ENCODE measurements at places on chromosomes 2 and 18.
A peak's percentile ranks its signal among the peaks of the same experiment; 100 is the strongest.

DNA sequence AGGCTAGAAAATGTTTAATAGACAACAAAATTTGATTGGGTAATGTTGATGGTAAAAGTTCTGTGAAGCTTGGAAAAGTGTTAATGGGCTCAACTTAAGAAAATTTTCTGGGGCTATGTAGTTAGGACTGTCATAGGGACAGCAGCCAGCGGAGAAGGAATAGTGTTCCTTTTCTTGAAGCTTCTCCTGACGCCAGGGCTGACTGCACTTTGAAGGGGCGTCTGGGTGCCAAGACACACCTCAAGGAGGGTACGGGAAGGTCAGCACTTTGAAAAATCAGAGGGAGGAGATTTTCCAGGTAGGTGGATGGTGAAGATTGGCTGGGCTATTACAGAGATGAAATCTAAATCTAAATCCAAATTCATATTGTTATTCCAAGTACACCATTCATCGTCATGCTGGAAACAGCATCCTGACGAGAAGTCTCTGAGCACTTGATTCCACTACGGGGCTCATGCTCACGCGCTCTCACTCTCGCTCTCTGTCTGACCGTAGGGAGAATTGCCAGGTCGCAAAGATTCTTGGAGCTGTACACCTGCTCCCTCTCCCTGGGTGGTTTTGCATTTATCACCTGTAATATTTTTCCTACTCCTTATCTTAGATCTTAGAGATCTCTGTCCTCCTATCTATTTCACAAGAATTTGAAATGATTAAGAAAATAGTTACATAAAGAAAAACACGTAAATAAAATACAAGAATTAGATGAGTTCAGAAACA lies 91.0 kb downstream of the ITGB1BP1 start:
- no peak for DNase-seq

GRCh38 chr18:49016648-49017539 lies 66.1 kb upstream of the SMAD7 start:
- DNase-seq: no peak

DNA sequence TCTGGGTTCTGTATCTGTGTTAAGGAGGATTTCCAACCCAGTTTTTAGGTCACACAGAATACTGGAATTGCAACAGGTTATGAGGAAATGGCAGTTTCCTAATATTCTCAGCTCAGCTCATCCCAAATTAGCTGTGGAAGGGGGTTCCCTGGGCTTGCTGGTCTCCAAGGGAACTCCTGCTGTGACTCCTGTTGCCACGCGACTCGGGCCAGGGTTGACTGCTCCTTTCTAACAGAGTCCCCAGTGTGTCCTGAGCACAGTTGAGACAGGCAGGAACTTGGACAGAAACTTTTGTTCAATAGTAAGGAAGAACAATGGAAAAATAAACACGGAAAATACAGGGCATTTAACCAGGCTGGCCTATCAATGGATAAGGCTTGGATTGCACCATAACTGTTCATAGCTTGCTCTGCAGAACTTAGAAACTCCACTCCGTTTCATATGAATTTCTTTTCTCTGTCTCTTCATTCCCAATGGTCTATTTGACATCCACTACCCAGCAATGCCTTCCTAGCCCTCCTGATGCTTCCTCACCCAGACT lies 3.8 kb upstream of the ROCK2 start:
- DNase-seq: no peak

DNA sequence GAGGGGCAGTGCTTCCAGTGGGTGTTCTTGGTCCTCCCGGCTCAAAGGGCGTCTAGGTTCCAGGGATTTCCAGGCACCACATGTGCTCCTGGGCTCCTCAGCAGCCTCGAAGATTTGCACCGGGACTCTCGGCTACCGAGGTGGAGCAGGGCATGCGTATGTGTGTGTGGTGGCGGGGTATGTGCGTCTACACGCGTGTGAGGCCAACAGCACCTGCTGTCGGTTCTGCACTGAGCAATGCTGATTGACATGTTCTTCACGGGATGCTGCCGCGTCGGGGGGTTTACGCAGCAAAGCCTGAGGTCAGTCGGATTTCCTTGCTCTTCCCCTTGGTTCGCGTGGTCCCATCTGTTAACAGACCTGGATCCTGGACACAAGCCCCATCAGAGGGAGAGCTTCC lies 119.8 kb downstream of the NDUFA10 start:
- no peak for DNase-seq

DNA sequence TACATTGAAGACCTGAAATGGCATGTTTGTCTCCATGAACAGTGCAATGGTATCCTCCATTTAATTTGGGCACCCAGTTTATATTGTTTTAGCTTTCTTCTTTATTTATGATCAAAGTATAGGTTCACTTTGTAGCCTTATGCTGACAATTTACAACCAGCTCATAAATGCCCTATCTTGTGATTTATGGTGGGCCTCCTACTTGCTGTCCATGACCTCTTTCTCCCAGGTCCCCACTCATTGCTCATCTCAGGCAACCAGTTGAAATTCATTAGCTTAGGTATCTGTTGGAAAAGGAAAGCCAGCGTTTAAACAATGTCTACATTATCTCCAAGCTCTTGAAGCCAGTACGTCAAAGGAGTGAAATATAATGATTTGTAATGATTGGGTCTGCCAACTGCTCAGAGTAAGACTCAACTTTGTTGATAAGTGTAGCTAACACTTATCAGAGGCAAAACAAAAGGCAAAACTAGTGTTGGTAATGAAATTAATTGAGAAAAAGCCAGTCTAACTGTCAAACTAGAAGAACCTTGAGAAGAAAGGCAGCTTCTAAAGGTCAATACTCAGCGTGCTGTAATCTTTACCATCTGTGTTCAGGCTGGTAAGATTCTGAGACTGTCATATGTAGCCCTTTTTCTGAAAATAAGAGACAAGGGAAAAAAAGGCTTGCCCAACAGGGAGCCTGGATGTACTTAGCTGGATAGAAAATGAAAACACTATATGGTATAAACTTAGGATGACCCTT lies 695.9 kb downstream of the EPHA4 start:
- no peak for DNase-seq

- no peak for DNase-seq
Measured at GRCh38 chr2:29481313-29481712, 366.1 kb downstream of the CLIP4 start.

GRCh38 chr18:52409727-52410126 lies 69.7 kb downstream of the DCC start:
- DNase-seq: no peak

- no peak for DNase-seq
Measured at GRCh38 chr2:207750345-207750744, 19.4 kb downstream of the FZD5 start.

GRCh38 chr2:171669121-171669520 lies 18.1 kb upstream of the DYNC1I2 start:
- no peak for DNase-seq

GRCh38 chr2:16109821-16110310 lies 169.5 kb downstream of the MYCN start:
- DNase-seq: no peak

- DNase-seq: peak; percentile 27
Measured at GRCh38 chr2:8202132-8202531, 479.7 kb upstream of the ID2 start.

DNA sequence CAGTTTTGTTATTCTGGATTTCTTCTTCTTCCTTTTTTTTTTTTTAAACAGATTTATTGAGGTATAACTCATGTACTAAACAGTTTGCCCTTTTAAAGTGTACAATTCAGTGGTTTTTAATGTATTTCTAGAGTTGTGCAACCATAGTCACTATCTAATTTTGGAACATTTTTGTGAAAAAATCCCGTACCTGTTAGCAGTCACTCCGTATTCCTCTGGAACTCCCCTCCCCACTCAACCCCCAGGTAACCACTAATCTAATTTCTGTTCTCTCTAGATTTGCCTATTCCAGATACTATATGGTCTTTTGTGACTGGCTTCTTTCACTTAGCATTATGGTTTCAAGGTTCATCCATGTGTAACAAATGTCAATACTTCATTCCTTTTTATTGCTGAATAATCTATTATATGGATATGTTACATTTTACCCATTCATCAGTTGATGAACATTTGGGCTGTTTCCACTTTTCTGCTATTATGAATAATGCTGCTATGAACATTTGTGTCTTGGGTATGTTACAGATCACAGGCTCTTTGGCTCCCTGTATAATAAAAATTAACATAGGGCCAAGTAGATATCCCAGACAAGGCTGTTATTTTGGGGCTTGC lies 21.9 kb downstream of the EHBP1 start:
- no peak for DNase-seq
